Left renal pelvis (tissue), 4 donors: ENCODE measurements at places on chromosomes 3 and 15. TPM values are rescaled to one million over a fixed set of nuclear protein-coding genes. Genes with fewer than 3 reads are reported as not detected.

The THSD4 gene
- polyA plus RNA-seq: 96.3 TPM

- DNase-seq: no peak
Measured at GRCh38 chr3:78481050-78481449, 1286.7 kb downstream of the ROBO1 start.

- no peak for DNase-seq
Measured at GRCh38 chr3:194034346-194035336, 101.3 kb upstream of the HES1 start.

GRCh38 chr15:42918047-42918446, 2.5 kb downstream of the TTBK2 start:
- DNase-seq: no peak

GRCh38 chr3:161072211-161072621, 32.9 kb downstream of the B3GALNT1 start:
- DNase-seq: no peak

- no peak for DNase-seq
Measured at GRCh38 chr15:90035095-90035839, 34.1 kb downstream of the ZNF710 start.

- no peak for DNase-seq
Measured at GRCh38 chr3:129648391-129648790, 41.9 kb upstream of the PLXND1 start.
